ENCODE measurements at places on chromosomes 2 and 18.

DNA sequence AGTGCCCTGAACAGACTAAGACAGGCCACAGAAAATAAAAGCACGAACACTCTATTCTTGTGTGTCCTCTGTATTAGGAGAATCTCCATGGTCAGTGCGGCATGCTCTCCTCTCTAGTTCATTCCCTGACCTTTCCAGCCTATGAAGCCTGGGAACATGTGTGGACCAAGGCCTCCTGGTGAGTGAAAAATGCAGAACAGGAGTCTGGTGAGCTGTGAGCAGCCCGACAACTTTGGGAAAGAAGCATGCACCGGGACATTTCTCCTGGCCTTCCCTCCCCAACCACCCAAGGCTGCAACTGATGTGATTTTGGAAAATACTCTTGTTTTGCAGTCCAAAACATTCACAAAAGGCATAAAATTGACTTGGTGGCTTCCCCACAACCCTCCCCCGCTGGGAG is 878.3 kb upstream of the ID2 start:
- DNase-seq: no peak

DNA sequence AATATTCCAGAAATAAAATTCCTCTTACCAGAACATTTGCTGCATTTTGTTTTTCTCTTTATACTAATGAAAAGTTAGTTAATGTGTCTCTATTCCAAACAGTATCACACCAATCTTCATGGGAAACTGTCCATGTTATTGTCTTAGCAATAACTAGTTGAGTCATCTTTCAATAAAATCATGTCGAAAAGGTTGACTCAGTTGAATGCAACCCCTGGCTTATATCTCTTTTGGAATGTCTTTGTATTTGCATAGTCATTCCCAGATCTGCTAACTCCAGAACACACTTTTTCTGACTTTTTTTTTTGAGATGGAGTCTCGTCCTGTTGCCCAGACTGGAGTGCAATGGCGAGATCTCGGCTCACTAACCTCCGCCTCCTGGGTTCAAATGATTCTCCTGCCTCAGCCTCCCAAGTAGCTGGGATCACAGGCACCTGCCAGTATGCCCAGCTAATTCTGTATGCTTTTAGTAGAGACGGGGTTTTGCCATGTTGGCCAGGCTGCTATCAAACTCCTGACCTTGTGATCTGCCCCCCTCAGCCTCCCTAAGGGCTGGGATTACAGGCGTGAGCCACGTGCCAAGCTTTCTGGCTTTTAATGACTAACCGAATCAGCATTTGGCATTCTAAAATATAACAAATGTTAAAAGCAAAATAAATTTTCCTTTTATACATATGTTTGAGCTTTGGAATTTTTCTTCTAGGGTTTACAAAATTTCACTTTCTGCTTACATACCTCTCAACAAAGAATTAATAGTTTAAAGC is 133.2 kb upstream of the GULP1 start:
- no peak for DNase-seq

DNA sequence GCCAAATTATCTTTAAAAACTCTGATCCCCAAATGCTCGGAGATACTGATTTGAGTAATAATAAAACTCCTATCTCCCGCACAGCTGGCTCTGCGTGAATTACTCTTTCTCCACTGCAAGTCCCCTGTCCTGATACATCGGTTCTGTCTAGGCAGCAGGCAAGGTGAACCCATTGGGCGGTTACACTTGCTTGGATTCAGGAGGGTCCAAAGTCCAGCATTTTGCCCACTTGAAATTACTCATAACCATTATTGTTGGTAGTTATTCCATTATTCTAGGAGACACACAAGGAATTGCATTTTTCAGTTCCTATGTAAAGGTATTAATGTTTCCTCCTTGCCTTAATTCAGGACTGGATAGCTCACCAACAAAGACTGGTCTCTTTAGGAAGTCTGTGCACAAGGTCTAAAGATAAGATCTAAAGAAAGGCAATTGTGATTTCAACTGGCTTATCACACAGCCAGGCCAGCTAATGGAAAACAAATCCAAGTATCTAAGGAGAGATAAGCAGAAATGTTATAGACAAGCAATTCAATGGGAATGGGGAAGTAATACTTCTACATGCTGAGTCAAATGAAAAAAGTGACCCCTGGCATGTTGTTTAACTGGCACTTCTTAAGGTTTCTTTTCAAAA is 23.2 kb upstream of the NPC1 start:
- DNase-seq: no peak

DNA sequence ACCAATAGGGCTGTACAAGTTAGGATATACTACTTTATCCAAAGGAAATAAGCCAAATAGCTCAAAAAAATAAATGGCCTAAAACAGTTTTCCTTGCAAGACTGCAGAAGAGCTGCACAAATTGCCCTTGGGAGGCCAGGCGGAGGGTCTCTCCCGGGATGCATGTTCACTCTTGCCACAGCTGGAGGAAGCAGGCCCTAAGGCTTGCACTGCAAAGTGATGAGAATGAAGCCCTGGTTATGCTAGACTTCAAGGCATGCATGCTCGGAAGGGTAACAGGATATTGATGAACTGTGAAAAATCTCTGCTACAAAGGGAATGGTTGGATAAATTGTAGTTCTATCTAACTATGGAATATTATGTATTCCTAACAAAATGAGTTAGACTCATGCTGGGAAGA is 27.5 kb upstream of the LDLRAD4 start:
- DNase-seq: no peak

DNA sequence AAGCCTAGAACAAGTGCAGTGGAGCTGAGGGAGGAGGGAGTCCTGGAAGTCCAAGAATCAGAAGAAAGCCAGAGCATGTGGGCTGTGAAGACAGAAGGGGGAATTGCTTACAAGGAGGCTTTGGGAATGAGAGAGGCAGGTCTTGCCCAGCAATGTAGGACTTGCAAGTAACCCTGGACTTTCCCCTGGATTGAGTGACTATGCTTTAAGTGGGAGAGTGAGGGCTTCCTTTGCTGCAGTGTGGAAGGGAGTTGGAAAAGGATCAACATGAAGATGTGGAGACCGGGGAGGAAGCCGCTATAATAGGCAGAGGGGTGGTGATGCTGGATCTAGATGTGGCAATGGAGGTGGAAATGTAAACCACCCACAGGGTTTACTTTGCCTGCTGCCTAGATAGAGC is 13.8 kb upstream of the SCYGR1 start:
- DNase-seq: no peak
